ENCODE measurements at places on chromosomes 7 and 10.

DNA sequence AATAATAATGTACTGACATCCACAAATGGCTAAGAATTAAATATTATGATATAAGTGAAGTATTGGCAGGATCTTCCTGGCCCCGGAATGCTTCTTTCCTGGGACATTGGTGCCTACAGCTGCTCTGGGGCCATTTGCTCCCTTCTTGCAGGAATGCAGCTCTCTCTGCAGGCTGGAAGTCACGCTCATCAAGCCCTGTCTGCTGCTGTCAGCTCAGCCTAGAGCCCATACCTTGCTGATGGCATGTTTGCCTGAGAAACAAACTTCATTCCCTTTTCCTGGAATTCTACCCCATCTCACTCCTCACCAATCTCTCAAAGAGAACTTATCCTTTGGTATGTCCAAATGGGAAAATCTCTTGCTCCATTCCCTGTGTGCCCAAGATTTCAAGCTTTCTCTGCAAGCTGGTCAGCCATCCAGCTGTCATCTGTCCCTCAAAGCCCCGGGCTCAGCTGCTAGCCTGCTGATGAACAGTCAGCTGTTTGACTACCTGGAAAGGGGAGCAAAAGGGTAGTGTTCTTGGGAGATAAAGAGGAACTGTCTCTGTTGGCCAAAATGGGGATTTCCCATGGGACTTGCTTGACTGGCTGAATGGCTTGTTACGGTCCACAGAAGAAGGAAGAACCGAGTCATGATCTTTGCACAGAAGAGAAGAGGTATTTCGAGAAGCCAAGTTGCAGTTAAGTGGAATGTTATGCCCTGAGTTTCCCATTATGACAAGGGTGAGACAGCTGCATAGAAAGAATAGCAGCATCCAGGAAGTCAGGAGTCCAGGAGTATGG is 12.0 kb upstream of the RASSF4 start:
- no peak for DNase-seq

- no peak for DNase-seq
Measured at GRCh38 chr7:22361320-22361719, 4.4 kb upstream of the RAPGEF5 start.

DNA sequence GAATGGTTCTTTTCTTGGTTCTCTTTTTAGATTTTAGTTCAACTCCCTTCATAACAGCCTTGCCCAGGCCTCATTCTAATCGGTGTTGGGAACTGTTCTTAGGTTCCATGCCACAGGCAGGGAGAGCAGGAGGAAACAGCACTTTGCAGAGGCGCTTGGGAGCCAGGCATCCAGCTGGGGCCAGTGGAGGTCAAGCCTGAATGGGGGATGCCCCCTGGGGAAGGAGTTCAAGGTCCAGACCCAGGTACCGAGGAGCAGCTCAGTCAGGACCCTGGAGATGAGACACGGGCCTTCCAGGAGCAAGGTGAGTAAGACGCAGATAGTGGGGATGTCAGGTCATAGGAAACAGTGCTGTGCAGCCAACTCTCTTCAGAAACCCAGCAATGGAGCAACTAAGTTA is 4.5 kb downstream of the ZSCAN25 start:
- no peak for DNase-seq

DNA sequence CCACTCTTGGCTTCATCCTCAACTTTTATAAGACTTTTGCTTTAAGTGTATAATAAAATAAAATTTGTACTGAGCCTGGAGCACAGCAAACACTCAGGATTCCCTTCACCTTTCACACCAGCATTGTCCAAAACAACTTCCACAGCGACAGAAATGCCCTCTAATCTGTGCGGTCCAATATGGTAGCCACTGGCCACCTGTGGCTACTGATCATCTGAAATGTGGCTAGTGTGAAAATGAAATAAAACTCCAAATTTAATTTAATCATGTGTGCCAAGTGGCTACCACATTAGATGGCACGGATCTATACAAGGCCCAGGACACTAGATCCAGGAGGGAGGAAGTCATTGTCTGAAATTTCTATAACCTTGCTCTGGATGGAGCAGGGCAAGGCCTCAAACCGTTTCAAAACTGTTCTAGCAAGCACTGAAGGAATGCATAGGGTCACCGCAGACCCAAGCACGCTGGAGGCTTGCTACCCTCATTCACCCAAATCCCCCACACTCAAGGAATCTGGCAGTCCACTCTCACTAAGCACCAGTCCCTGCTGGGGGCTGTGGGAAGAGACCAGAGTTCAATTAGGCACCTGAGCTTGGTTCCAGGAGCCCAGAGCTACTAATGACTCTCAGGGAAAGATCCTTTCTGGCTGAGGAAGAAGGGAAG is 6.3 kb upstream of the MYO1G start:
- no peak for DNase-seq

DNA sequence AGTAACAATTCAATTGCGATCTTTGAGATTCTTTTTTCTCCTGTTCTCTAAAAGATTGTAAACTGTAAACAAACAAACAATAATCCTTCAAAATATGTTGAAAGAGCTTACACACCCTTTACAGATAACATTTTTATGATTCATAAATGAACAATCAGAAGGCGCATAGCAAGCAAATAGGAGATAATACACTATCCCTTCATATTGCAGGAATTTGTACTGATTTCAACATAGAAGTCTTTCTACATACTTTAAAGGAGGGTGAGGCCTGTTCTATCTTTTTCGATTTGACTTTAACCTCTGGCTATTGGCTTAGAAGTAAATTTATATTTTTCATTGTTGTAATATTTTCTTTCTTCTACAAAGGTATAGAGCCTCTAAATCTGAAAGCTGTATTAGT is 57.2 kb downstream of the TFEC start:
- no peak for DNase-seq

DNA sequence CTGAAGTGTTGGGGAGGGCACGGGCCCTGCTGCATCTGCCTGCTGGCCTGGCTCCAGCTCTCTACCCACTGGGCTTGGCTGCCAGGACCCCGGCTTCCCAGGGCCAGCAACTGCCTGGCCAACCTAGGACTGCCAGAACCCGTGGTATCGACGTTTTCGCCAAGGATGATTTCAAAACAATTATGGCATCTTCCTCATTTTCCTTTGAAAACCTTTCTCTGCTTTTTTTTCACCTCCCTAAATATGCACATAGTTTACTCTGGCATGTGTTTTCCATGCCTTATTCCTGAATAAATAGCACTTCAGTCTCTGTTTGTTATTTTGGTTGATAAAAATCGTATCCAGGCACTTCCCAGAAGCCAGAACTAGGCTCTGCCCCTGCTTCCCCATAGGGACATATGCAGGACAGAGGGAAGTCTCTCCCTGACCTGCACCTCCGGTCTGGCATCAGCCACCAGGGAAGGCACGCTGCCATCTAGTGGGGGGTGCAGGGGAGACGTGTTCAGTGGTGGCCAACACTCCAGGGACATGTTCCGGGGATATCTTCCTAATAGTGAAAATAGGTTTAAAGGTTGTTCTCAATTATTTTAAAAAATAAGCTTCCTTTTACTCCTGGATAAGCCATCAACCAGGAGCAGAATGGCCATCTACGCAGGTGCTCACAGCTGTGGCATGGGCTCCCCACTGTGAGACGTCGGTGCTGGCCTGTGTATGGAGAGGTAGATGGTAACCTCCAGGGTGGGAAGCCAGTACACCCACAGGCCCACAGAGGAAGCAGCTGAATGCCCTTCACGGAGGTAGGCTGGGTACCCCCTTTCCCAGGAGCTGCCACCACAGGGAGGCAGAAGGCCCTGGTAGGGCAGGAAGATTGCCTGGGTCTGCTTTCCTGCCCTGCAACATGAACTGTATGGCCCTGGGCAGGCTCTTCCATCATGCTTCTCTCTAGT is 30.7 kb upstream of the ANTXRL start:
- DNase-seq, result no peak

DNA sequence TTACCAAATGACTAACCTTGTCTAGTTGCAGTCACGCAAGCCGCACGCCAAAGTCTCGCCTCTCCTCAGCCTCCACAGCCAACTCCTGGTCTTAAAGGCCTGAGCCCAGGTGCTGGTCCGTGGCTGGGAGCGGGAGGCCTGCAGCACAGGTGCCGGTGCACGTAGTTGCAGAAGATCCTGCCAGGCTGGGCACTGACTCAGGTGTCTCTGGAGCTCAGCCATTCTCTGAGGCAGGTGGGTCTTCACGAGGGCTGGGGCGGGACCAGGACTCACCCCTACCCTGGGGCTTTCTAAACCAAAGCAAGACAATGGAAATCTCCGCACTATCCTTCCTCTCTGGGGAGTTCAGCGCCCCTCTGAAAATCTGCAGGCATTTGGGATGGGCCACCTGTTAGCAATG is 216.4 kb downstream of the MLLT10 start:
- no peak for DNase-seq

- DNase-seq, result no peak
Measured at GRCh38 chr7:553636-554111, 34.0 kb upstream of the PDGFA start.

DNA sequence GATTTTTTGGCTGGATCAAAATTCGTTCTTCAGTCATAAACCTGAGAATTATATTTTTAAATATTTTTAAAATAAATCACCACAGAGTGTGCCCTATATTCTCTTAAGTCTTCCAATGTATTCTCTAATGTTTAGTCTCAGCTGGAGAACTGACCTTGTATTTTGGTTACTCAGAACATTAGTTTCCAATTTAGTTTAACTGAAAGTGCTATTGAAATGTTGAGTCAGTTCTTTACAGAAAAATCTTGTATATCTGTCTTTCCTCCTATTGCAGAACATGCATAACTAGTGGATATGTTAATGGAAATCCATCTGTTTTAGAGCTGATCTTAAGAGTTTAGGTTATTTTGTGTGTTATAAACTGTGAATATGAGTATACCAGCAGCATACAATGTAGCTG is 422.7 kb upstream of the IGFBP3 start:
- DNase-seq, result no peak

DNA sequence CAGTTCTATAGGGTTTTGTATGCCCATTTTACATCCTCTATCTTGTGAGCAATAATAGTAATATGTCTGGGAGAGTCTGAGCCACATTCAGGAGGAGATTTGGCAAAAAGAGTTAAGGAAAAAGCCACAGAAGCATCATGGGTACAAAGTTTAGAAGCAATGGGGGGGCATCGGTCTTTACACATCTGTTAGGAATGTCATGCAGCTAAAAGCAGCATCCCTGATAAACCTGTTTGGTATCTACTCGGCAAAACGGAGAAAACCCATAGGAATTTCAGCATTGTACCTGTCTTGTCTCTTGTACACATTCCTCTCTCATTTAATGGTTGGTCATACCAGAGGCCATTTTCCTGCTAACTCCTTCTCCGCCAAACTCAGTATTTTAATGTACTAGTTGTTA is 12.5 kb upstream of the HERPUD2 start:
- no peak for DNase-seq

- DNase-seq, result no peak
Measured at GRCh38 chr7:28685242-28685643, 272.9 kb downstream of the TRIL start.

DNA sequence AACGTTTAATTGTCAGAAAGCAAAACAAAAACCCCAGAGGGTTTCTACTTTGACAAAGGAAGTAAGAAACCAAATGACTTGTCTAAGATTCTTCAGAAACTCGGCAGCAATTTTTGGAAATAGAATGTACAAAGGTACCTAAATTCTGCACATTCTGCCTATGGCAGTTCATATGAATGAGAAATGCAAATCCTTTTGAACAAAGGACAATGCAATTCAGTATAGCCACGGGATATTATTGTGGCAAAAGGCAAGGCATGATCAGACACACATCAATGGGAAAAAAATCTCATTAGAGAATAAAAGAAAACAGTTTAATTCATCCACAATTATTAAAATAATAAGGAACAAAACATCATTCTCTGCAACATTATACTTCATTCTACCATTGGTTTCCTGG is 93.4 kb downstream of the SEMA3C start:
- DNase-seq, result no peak

- no peak for DNase-seq
Measured at GRCh38 chr10:18059826-18060559, 80.2 kb upstream of the CACNB2 start.

GRCh38 chr10:130283219-130283545 is 147.0 kb downstream of the GLRX3 start:
- DNase-seq, result no peak

DNA sequence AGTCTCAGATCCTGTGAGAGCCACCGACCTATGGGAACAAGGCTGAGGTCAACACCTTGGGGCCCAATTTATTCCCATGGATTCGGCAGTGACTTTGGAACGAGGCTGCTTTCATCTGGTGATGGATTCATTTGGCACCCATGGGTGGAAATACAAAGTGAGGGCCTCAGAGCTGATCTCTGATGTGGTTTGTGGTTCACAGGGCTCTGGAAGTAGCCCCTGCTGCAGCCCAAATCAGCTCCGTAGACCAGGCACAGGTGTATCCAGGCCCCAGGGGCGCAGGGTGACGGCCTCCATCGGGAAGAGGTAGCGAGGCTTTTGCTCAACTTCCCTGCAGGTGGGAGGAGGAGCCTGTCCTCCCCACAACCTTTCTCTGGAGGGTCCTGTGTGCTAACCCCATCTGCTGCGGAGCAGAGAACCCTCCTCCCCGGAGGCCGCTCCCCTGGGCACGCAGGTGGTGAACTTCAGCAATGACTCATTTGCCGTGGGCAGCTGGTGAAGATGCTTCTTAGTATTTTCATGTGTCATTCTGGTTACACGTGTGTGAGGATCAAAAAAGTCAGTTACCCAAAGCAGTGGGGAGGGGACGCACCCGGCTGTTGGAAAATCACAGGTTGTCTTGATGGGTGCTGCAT is 7.5 kb upstream of the JAKMIP3 start:
- no peak for DNase-seq

DNA sequence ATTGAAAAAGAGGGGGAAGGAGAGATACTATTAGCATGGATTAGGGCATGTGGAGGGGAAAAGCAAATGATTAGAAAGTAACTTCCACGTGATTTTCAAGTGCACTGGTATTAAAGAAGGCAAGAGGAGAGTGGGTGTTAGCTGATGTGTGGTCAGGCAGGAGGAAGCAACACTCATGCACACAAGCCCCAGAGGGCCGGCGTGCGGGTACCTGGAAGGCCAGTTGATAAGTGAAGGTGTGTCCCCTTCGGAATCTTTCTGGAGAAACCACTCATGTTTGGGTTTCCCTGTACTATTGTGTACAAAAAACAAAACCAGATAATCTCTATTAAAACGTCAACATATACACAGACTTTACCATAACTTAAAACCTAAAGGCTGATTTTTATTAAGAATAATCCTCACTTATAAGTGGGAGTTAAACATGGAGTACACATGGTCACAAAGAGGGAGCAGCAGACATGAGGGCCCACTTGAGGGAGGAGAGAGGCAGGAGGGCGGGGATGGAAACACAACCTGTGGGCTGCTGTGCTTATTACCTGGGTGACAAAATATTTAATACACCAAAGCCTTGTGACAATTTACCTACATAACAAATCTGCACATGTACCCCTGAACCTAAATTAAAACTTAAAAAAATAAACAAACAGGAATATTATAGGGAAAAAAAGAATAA is 98.9 kb downstream of the SVIL start:
- no peak for DNase-seq

GRCh38 chr7:18675579-18675978 is 180.0 kb downstream of the HDAC9 start:
- DNase-seq, result no peak

DNA sequence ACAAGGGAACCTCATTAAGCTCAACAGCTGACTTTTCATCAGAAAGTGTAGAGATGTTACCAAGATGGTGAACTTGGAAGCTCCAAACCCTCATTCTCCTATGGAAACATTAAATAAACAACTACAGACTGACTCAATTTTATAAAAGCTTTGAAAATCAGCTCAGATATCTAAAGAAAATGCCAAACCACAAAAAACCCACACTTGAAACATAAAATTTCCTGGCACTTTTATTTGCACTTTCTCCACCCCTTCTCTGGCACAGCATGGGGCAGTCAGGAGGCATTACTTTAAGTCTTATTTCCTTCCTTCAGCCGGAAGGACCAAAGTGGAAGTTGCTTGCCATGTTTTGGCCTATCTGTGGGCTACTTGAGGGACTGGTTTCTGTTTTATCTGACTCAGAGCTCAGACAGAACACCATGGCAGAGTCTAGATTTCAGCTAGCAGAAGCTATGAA is 114.7 kb downstream of the ODAD2 start:
- no peak for DNase-seq

Measured in AG04449 (cell line).